ENCODE measurements at places on chromosomes 11 and 22.

DNA sequence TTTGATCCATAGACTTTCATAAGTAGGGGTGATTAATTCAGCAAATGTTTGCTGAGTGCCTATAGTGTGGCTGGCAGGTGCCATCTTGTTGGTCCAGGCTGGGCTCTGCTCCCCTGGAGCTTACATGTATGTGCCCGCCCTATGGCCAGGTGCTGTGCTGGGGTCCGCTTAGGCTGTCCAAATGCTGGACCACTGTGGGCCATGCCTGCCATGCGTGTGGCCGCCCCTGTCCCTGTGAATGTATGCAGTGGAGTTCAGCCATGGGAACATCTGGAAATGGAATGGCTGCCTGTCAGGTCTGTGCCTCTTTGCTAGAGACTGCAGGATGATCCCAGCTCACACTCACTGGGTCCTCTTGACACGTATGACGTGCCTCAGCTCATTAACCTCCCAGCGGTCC lies 594.6 kb downstream of the TBC1D22A start:
- no peak for DNase-seq

DNA sequence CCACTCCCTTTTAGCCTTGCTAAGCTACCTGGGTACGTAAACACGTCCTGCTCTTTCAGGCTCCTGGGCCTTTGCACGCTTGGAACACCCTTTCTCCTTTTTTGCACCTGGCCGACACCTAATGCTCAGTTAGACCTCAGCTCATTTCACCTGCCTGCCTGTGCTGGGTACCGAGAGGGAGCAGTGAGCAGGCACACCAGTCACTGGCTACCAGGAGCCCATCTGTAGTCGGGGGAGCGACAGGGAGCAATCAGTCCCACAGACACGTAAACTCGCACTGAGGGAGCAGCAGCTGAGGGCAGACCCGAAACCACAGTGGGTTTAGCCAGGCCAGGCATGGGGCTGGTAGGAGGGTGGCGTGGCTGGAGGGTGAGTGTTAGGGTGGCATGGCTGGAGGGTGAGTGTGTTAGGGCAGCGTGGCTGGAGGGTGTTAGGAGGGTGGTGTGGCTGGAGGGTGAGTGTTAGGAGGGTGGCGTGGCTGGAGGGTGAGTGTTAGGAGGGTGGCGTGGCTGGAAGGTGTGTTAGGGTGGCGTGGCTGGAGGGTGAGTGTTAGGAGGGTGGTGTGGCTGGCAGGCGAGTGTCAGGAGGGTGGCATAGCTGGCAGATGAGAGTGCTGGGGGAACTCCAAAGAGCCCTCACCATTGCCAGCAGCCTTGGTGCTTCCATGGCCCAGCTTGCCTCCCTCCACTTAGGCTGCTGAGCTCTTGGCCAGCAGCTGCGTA lies 6.4 kb upstream of the GTSE1 start:
- DNase-seq, result no peak

- no peak for DNase-seq
Observed at GRCh38 chr11:27058456-27058855, 17.8 kb downstream of the BBOX1 start.

DNA sequence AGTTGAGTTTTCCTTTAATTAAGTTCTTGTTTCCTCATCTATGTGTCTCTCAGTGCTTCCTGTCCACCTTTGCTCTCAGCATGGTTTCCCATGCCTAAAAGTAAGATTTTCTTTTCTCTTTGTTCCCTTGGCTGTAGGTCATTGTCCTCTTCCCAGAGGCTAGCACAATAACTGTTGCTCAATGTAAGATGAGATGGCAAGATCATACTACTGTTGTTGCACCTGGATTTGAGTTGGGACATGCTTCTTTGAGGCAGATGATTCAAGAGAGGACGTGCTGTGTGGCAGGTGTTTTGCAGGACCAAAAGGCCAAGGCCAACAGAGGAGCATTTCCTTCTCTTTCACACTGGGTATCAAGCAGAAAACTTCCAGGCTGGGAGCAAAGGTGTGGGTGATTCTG lies 11.3 kb upstream of the NELL1 start:
- no peak for DNase-seq

- no peak for DNase-seq
Observed at GRCh38 chr11:79485694-79486093, 44.9 kb upstream of the TENM4 start.

GRCh38 chr11:102111787-102112508 lies 1.7 kb downstream of the YAP1 start:
- no peak for DNase-seq
